ENCODE measurements at places on chromosomes 1 and 21.

DNA sequence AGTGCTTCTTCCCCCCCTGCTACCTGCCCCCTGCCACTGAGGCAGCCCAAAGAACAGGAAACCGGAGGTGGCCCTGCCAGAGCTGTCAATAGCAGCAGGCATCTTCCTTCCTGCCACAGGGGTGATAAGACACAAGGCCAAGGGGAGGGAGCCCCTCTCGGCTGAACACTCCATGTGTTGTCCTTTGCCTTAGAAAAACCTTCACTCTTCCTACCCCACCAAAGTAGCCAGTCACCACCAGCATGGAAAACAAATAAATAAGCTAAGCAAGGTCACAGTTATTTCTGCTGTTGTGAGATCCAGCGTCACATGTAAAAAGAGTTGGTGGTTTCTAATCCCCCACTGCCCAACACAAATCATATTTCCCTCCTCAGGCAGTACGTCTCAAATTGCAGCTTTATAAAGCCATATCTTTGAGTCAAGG lies 104.8 kb upstream of the DPT start:
- H3K27me3 ChIP-seq, result no peaks in the 10 kb centered on the region
- H3K27ac ChIP-seq, result no peak overlapping the region
- H3K4me1 ChIP-seq, result no peaks in the 10 kb centered on the region

- no peaks in the 10 kb centered on the region for H3K27me3 ChIP-seq
- no peak overlapping the region for H3K4me3 ChIP-seq
- H3K36me3 ChIP-seq, result no peaks in the 10 kb centered on the region
- H3K4me1 ChIP-seq, result peaks cover 8% of the 10 kb centered on the region
- H3K27ac ChIP-seq, result no peak overlapping the region
Observed at GRCh38 chr1:224637515-224637914, 21.4 kb downstream of the CNIH3 start.

- no peaks in the 10 kb centered on the region for H3K27me3 ChIP-seq
- H3K4me1 ChIP-seq, result no peaks in the 10 kb centered on the region
- H3K4me3 ChIP-seq, result no peak overlapping the region
- no peaks in the 10 kb centered on the region for H3K36me3 ChIP-seq
Observed at GRCh38 chr1:60257531-60257930, 184.0 kb upstream of the C1orf87 start.

- H3K27ac ChIP-seq, result no peak overlapping the region
- H3K4me1 ChIP-seq, result no peaks in the 10 kb centered on the region
- no peak overlapping the region for H3K4me3 ChIP-seq
- no peaks in the 10 kb centered on the region for H3K36me3 ChIP-seq
- no peaks in the 10 kb centered on the region for H3K27me3 ChIP-seq
Observed at GRCh38 chr1:14522077-14522925, 76.2 kb upstream of the KAZN start.

DNA sequence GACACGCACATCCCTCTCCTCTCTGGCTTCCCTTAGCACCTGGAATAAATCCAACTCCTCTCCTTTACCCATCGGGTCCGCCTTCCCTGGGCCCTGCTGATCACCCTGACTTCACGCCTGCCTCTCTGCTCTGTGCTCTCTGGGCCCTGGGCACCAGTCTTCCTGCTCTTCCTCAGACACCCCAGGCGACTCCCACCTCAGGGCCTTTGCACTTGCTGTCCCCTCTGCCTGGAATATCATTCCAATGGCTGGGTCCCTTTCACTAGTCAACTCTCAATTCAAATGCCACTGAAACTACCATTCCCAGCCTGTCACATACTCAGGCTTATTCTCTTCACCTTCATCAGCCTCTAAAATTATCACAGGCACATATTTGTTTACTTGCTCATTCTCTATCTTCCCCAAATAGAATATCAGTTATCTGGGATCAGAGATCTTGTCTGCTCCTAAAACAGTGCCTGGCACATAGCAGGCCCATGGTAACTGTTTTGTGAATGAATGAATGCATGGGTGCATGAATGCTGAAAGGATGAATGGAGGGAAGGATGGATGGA lies 27.2 kb upstream of the SELENON start:
- no peak for DNase-seq
- no peak overlapping the region for H3K4me3 ChIP-seq
- peaks cover 44% of the 10 kb centered on the region for H3K4me1 ChIP-seq
- no peaks in the 10 kb centered on the region for H3K27me3 ChIP-seq

DNA sequence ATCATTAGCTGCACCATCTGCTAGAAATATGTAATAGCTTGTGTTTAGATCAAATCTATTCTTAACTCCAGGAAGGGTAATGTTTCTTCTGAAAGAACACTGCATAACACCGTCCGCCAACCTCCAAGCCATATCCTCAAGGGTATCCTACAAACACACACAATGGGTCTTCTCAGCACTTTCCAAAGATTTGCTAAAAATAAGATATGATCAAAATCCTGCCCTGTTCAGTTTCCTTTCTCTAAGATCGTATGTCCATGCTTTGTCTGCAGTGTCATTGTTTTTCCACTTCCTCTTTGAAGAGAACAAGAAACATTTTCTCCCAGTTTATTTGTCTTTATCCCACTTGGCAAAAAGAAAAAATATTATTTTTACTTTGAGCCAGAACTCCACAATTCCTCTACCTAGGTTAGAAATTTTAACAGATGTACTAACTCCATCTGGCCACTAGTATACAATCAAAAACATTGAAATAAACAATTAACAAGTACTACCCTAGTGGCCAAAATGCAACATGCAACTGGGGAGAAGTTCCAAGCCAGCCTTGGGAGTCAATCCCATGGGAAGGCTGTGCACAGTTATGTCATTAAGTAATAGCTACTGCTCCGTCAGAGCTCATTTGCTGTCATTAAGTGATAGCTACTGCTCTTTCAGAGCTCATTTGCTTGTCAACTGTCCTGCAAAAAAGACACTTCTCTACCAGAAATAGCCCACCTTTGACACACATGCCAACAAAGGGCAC lies 37.8 kb downstream of the FRRS1 start:
- H3K4me1 ChIP-seq, result no peaks in the 10 kb centered on the region
- DNase-seq, result no peak
- no peaks in the 10 kb centered on the region for H3K27me3 ChIP-seq
- H3K27ac ChIP-seq, result no peak overlapping the region
- no peaks in the 10 kb centered on the region for H3K36me3 ChIP-seq

- H3K36me3 ChIP-seq, result no peaks in the 10 kb centered on the region
- no peak overlapping the region for H3K27ac ChIP-seq
- H3K27me3 ChIP-seq, result no peaks in the 10 kb centered on the region
- no peaks in the 10 kb centered on the region for H3K4me1 ChIP-seq
- DNase-seq, result no peak
- no peak overlapping the region for H3K4me3 ChIP-seq
Observed at GRCh38 chr1:8930116-8930515, 15.6 kb upstream of the CA6 start.

DNA sequence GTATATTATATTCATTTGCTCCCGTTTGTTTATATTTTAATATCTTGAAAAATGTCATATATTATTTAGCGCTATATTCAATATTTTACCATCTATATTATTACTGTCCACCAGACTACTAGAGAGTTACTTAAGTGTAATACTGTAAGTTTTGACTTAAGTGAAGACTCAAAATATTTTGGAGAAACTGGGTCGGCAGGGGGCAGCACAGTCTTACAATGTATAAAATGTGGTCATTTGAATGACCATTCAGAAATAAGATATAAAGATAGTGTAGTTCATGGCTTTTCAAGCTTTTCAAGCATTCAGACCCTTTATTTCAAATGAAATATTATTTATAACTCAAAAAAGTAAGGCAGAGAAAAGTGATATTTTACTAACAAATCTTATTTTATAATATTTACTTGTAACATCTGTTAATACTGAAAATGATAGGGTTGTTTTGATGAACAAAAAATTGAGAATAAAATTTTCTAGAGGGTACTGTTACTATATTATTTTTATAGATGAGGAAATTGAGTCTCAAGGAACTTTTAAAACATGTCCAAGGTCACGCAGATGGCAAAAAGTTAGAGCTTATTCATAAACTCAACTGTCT lies 89.0 kb upstream of the SERTAD4 start:
- no peak for DNase-seq
- H3K4me3 ChIP-seq, result no peak overlapping the region
- no peak overlapping the region for H3K27ac ChIP-seq
- no peaks in the 10 kb centered on the region for H3K36me3 ChIP-seq

DNA sequence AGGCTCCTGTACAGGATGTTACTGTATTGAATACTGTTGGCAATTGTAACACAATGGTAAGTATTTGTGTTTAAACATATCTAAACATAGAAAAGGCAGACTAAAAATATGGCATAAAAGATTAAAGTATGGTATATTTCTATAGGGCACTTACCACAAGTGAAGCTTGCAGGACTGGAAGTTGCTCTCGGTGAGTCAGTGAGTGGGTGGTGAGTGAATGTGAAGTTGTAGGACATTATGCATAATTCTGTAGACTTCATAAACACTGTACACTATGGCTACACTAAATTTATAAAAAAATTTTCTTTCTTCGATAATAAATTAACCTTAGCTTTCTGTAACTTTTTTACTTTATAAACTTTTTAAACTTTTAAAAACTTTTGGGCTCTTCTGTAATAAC lies 13.7 kb upstream of the TRIM62 start:
- DNase-seq, result no peak
- H3K4me1 ChIP-seq, result peaks cover 6% of the 10 kb centered on the region
- no peak overlapping the region for H3K27ac ChIP-seq
- no peak overlapping the region for H3K4me3 ChIP-seq
- H3K36me3 ChIP-seq, result no peaks in the 10 kb centered on the region

GRCh38 chr1:39992234-39992633 lies 37.3 kb downstream of the MFSD2A start:
- H3K27me3 ChIP-seq, result no peaks in the 10 kb centered on the region
- no peak overlapping the region for H3K27ac ChIP-seq
- H3K4me1 ChIP-seq, result peaks cover 8% of the 10 kb centered on the region
- H3K36me3 ChIP-seq, result no peaks in the 10 kb centered on the region

GRCh38 chr1:65422241-65423203 lies 2.1 kb downstream of the LEPR start:
- H3K4me1 ChIP-seq, result peaks cover 20% of the 10 kb centered on the region
- peaks cover 12% of the 10 kb centered on the region for H3K36me3 ChIP-seq
- no peak for DNase-seq
- peak overlapping the region; percentile 84 for H3K4me3 ChIP-seq
- no peak overlapping the region for H3K27ac ChIP-seq

GRCh38 chr1:209652121-209652735 lies at the start of gene LAMB3:
Gene LAMB3 (minus strand): TSS chr1:209652425. CDS start chr1:209650944, 1,481 bp downstream.
- no peak for DNase-seq
- H3K27me3 ChIP-seq, result no peaks in the 10 kb centered on the region
- no peak within 1 kb of the TSS for H3K4me3 ChIP-seq
- no peak within 1 kb of the TSS for H3K27ac ChIP-seq
- no peaks in the 10 kb centered on the region for H3K36me3 ChIP-seq
- H3K4me1 ChIP-seq, result peaks cover 4% of the 10 kb centered on the region

All from CD4-positive, CD25-positive, alpha-beta regulatory T cell (primary cell).